ENCODE measurements at places on chromosomes 12 and 14.

DNA sequence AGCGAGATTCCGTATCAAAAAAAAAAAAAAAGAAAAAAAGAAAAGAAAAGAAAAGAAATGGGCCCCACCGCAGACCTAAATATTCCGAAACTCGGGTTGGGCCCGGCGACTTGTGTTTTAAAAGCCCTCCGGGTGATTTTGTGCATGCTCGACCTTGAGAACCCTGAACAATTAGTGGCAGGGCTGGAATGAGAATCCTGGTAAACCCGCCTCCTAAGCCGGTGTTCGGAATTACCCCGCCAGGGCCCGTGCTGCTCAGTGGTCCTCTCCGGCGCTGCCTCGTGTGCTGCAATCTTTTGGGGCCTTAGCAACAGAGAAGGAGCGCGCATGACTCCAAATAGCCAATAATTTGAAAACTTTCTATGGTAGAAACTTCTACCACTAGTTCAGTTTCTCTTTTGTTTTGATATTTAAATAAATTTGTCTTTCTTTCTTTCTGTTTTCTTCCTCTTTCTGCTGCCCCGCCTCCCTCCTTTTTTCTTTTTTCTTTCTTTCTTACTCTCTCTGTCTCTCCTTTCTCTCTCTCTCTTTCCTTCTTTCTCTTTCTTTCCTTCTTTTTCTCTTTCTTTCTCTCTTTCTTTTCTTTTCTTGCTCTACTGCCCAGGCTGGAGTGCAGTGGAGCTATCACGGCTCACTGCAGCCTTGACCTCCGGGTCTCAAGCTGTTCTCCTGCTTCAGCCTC, 1.5 kb upstream of the GALNT6 start:
- DNase-seq = peak; percentile 7

- no peak for DNase-seq
Measured at GRCh38 chr12:57142727-57143126, 4.7 kb downstream of the LRP1-AS start.

DNA sequence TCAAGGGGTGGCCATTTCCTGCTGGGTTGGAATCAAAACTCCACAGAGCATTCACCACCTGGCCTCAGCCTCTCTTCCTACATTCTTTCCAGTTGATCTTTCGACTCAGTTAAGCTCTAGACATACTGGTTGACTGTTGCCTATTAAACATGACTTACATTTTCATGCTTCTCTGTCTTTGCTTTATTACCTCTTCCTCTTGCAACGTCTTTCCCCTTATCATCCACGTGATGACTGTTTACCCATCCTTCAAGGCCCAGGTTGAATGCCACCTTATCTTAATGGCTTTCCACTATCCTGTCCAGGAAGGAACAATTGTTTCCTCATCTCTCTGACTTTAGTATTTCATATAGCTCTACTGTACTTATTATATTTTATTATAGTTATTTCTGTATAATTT, 24.4 kb upstream of the CCDC175 start:
- no peak for DNase-seq

DNA sequence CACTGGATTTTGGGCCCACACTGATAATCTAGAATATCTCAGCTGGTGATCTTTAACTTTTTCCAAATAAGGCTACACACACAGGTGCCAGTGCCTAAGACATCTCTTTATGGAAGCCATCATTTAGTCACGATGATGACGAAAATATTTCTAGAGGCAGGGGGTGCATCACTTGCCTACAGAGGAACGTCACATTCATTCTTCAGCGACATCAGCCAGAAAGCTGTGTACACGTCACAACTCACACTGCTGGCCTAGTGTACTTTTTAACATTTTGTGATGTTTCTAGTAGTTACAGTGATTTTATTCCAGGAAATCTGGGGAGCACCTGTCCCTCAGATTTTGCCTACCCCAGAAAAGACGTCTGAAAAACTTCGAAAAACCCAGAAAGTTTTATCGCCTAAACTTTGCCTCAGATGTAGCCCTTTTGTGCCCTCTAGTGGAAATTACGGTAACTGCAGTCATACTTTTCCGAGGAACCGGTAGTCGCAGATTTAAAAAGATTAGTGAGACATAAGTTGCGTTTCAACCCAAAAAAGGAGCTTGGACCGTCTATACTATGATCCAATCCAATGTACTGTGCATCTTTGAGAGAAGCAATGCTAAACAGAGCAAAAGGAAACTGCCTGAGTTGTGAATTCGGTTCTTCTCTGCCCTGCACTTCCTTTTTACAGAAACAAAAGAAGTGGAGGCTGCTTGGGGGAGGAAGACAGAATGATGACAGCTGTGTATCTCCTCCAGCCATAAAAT, 64.3 kb upstream of the STON2 start:
- DNase-seq = peak; percentile 21

- DNase-seq = peak; percentile 42
Measured at GRCh38 chr14:91138511-91139359, 24.9 kb downstream of the DGLUCY start.

- DNase-seq = no peak
Measured at GRCh38 chr12:89796798-89797382, 88.3 kb upstream of the ATP2B1 start.

DNA sequence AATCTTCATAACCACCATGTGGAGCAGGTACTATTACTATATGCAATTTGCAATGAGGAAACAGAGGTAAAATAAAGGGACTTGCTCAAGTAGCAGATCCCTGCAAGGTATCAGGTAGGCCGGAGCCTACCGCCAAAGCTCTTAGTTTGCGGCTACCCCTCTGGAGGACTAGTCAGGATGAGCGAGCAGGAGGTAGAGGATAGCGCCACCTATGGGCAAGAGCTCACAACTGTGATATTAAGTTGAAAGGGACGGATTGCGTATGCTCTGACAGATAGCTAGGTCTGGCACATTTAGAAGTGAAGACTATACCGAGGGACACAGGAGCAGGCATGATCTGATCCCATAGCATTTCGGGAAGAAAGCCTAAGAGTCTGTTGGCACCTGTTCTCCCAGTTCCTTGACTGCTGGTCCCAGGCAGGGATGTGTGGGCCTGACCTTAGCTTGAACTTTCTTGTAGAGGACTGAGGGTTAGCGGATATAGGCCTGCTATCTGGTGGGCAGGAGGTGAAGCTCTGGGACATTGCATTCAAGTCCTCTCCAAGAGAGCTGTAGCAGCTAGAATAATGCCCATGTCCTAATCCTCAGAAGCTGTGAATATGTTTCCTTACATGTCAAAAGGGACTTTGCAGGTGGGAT, 48.0 kb downstream of the SLC17A8 start:
- DNase-seq = peak; percentile 6

- DNase-seq = no peak
Measured at GRCh38 chr14:57212919-57213318, 55.8 kb downstream of the EXOC5 start.

DNA sequence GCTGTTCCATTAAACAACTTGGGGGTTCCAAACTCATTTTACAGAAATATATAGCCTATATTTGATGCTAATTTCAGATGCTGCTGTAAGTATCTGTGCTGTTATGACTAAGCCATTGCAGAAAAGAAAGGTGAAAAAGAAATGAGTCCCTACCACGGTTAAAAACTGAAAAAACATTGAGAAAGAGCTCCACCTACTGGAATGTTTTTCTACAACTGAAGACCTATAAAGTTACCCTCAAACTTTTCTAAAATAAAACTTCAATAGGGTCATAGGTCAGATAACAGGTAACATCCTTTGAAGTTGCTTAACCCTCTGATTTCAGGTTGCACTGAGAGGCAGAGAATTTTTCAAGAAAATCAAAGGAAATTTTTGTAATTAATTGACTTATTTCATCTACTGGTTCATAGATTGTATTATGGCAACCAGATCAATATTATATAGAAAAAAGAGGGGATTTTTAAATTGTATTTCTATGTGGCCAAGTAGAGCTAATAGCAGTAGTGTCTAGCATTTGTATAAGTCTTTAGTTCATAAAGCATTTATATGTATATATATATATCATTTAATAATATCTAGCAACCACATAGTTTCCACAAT, 279.9 kb downstream of the RPS29 start:
- DNase-seq = no peak

- DNase-seq = no peak
Measured at GRCh38 chr14:63088865-63089264, 43.6 kb upstream of the KCNH5 start.

DNA sequence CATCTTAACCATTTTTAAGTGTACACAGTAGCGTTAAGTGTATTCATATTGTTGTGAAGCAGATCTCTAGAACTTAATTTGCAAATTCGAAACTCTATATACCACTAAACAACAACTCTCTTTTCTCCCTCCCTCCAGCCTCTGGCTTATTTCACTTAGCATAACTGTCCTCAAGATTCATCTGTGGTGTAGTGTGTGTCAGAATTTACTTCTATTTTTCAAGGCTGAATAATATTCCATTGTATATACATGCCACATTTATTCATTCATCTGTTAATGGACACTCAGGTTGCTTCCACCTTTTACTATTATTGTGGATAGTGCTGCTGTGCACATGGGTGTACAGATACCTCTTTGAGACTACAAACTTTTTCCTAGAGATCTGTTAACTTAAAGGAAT, 26.5 kb downstream of the VRK1 start:
- no peak for DNase-seq

Measured in activated CD4-positive, alpha-beta T cell treated with anti-CD3 and anti-CD28 coated beads, Interleukin-2, amount 50 U/mL, for 24 hours (primary cell).